Brain (organoid and tissue), 16 donors: ENCODE measurements at places on chromosomes 12 and 14. TPM values are rescaled to one million over a fixed set of nuclear protein-coding genes. Genes with fewer than 3 reads are reported as not detected.
A peak's percentile ranks its signal among the peaks of the same experiment; 100 is the strongest.

- no peak for DNase-seq
Measured at GRCh38 chr14:61472011-61472672, 150.8 kb downstream of the PRKCH start.

GRCh38 chr12:64706306-64706705 is 52.9 kb downstream of the GNS start:
- no peak for DNase-seq

DNA sequence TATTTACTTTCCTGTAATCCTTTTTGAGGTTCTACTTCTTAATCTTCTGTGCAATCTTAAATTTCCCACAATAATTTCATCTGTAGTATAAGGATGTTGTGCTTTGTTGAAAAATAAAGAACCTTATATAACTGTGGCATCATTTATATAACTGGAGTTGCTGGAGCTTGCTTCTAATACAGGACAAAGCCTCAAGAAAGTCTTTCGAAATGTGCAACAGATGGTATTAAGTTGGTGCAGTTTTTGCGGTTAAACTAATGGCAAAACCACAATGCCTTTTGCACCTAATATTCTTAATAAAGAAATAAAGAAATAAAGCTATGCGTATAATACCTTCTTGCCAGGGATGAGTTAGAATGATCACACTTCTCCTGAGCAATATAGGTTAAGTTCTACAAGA is 180.0 kb downstream of the KITLG start:
- no peak for DNase-seq

Gene IL31
- polyA plus RNA-seq: not detected

GRCh38 chr12:79737875-79738718 is 47.3 kb upstream of the PAWR start:
- DNase-seq: peak; percentile 42

DNA sequence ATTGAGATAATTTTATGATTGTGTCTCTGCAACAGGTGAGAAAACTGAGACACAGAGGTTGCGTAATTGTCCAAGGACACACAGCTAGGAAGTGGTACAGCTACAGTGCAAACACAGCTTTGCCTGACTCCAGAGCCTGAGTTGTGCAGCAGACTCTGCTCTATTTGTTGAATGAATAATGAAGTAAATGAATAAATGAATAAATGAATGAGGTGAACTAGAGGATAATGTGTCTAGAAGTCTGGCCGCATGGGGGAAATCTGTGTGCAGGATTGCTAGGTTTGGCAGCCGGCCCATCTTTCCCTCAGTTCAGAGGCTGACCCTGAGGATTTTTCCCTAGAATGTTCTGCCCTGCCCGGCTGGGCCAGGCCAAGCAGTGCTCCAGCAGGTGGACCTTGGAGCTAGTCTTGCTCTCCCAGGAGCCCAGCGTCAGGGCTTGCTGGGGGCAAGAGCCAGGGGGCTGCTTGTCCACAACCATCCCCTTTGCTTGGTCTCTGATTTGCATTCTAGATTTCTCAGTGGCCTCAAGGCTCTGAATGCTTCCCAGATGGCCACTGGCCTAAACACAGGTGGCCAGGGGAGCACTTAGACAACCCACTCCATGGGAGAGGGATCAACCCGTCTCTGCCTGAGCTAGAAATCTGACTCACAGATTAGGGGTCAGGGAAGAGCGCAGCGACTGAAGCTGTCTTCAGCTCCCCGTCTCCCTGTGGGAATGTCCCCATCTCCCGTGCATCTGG is 225.2 kb downstream of the C12orf75 start:
- peak; percentile 8 for DNase-seq

GRCh38 chr12:6697584-6698351 is 2.8 kb downstream of the PIANP start:
- DNase-seq: no peak

DNA sequence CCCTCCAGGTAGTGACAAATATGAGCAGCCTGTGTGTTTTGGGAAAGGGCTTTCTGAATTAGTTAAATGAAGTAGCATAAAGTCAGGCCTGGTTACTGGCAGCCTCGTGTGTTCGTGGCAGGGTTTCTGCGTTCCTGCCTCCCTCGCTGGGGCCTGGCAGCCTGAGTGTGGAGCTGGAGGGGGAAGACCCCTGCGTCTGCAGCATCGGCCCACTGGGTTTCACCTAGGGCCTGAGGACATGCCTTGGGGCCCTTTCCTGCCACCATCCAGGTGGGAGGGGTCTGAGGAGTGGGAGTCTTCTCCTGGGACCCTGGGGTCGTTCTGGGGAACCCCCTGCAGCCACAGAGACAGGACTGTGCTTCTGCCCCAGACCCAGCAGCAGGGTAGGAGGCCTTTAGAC is 20.4 kb upstream of the AMN start:
- DNase-seq: no peak

- no peak for DNase-seq
Measured at GRCh38 chr12:59594943-59595500, 807 bp upstream of the SLC16A7 start.

- DNase-seq: no peak
Measured at GRCh38 chr12:4220536-4221257, 52.9 kb upstream of the CCND2 start.

GRCh38 chr12:94874518-94875302 is 128.8 kb downstream of the NDUFA12 start:
- DNase-seq: peak; percentile 24

Gene TPH2
- not detected for polyA plus RNA-seq

DNA sequence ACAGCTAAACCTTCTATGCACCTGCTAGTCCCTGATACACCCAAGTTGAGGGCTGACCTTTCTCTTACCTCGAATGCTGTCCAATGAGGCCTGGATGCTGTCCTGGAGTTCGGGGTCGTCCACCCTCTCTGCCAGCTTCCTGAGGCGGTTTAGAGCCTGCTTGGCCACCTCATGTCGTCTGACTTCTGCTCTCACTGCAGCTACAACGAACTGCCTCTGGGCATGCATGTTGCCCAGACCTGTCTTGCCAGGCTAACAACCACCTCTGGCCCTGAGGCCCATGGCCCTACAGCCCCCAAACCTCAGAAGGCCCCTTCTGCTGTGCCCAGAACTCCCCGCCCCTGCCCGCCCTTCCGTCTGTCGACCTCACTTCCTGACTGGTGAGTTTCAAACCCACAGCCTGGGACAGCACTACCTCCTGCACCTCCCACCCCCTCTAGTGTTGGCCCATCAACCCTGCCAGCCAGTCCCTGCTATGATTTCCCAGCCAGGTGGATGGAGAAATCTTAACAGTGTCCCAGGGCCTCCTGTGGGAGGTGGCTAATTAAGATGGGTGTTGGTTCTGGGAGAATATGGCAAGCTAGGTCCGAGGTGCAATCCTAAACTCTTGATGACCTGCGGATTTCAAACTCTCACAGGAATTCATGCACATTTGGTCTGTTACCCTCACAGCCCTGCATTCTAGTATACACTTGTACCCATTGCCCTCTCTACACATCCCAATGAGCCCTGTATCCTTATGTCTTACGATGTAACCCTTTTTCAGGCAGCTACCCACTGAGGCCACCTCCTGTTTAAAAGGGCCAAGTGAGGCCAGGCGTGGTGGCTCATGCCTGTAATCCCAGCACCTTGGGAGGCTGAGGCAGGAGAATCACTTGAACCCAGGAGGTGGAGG is 2.7 kb upstream of the TSPAN31 start:
- DNase-seq: no peak
